ENCODE measurements at places on chromosomes 5 and 9.

GRCh38 chr5:123511290-123511647 lies 708 bp upstream of the CSNK1G3 start:
- DNase-seq: no peak

GRCh38 chr5:138264183-138264582 lies 10.2 kb downstream of the GFRA3 start:
- DNase-seq: no peak

- no peak for DNase-seq
Observed at GRCh38 chr9:18502546-18502945, 28.6 kb downstream of the ADAMTSL1 start.

- DNase-seq: no peak
Observed at GRCh38 chr9:121349009-121349408, 21.0 kb downstream of the STOM start.

GRCh38 chr5:27474047-27474309 lies 435.6 kb upstream of the CDH9 start:
- DNase-seq: no peak

GRCh38 chr5:99076723-99077640 lies 148.2 kb upstream of the CHD1 start:
- DNase-seq: no peak

DNA sequence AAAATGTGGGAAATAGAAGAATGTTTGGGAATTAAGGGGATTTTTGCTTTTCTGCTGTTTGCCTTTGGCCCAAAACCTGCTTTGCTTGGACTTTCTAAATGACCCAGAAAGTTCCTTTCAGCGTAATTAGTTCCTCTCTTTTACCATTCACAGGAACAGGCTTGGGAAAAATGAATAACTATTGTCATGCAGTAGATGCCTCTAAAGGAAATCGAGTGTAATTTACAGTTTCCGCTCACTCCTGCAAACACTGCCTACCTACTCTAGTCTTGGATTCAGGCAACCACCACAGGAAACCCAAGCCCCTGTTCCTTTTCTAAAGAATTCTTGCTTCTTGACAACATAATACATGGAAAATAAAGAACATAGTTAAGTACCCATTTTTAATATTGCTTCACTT lies 25.0 kb downstream of the TTC23L start:
- DNase-seq: no peak

DNA sequence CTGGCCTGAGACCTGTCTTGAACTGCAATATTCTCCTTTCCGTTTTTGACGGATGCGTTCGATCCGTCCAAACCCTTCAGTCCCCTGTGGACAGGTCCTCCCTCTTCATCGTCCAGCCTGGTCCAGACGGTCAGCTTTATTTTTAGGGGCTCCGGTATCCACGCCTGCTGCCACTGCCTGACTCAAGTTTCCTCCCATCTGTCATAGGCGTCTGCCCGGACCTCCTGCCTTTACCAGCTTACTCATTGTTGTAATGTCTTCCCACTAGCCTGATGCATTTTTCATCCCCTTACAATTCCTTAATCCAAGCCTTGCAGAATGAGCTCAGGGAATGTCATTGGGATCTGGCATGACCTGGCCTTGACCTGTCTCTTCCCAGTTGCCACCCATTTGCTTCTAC lies 145.8 kb downstream of the TENT4A start:
- no peak for DNase-seq

DNA sequence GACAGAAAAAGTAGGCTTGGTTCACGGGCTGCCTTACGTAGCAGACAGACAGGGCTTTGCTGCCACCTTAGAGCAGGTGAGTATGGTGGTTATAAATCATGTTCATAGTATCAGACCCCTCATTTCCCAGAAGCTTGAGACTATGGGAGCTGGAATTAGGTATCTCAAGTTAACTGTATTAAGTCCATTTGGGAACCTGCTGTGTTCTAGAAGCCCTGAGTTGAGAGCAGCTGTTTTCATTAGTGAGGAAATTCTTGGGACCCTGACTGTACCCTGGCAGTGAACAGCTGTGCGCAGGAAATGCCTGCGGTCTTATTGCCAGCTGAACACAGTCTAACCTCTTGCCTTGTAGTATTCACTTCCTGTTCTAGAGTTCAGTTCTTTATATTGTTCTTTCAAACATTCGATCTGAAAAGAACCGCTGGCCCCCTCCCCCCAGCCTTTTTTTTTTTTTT lies 29.8 kb downstream of the UGCG start:
- DNase-seq: peak; percentile 72

- DNase-seq: no peak
Observed at GRCh38 chr5:179791881-179792611, 1.7 kb upstream of the LTC4S start.

GRCh38 chr9:101587332-101588043 lies 7.3 kb downstream of the PPP3R2 start:
- no peak for DNase-seq

DNA sequence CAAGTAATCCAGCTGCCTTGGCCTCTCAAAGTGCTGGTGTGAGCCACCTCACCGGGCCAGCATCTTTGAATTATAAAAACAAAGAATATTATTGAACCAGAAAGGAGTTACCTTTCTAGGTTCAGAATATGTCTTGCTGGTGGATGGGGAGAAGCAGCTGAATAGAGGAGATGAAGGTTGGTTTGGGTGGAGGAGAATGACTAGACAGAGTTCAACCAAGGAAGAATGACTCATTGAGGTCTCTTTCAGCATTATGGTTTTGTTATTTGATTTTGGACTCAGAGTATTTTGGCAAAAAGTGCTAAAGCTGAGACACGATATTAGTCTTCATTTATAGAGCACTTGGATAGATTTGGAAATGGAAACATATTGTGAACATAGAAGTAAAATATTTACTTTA lies 75.2 kb upstream of the MPDZ start:
- no peak for DNase-seq

DNA sequence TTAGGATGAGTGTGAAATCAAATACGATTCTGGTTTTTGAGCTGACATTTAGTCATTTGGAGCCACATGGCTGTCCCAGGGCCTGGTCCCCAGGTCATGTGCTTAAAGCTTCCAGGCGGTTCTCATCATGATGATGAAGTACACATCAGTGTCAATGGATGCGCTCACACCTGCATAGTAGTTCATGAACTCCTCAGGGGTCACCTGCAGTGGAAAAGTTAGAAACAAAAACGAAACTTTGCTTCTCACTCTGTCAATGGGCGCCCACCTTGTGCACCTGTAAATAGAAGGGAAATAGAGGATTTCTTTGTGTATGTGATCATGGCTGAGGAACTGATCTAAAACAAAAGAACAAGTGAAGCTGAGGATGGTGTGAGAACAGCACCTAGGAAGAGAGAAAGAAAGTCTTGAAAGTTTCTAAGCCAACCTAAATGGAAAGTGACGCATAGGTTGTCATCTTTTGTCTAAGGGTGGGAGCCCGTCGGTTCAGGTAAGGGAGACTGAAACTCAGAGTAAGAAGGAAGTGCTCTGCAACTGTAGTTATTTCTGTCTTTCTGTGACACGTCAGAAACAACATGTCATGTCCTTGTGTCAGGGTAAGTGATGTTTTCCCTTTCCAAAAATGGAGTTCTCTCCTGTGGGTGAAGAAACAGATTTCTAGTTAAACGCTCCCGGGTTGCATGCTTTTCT lies 33.8 kb downstream of the CAPSL start:
- peak; percentile 42 for DNase-seq

GRCh38 chr5:108148715-108149139 lies 233.2 kb downstream of the FBXL17 start:
- no peak for DNase-seq

GRCh38 chr9:124295159-124295794 lies 37.5 kb downstream of the NEK6 start:
- no peak for DNase-seq

- DNase-seq: no peak
Observed at GRCh38 chr5:181059297-181060230, 19.5 kb downstream of the BTNL9 start.

DNA sequence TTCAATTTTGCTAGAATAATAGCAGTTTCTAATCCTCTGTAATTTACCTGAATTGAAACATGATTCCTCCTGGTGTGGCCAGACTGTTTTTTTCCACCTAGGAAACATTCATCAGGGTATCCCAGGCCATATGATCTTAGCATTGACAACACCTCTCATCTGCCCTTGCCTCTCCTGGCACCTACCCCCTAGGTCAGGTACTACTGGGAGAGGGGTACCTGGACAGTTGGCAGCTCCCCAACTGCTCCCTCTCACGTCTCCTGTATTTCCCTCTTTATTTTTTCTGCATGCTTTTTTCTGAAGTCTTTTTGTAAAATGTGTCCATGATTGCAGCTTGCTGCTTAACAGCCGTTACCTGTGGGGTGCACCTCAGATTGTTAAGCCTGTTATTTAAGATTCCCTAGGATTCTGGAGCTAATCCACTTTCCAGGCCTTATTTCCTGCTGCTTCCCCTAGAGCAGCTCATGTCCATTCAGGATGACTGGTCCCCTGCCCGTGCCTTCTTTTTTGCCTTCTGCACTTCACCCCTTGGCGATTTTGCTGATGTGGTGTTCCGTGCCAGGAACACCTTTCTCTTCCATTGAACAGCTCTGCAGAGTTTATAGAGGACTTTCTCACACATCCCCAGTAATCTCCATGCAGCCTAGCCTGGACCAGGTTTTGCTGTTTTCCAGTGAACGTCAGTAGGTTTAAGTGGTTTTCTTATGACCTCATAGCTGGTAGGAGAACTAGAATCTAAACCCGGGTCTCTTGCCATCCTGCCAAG lies 33.6 kb downstream of the SNX30 start:
- no peak for DNase-seq

DNA sequence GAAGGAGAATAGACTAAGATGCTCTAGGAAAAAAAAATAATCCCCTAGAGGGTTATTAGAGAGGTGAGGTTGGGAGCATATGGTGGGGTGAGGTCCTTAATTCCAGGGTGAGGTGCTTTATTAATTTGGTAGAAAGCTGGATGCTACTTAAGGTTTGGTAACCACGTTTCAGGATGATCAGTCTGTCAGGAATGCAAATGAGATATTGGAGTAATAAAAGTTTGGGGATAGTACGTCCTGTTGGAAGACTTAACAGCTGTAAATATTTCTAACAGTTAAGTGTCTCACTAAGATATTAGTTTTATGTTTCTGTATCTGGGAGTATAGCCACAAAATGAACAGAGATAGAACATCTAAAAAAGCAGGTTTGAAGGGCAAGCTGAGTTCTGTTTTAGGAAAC lies 578.9 kb downstream of the CETN3 start:
- no peak for DNase-seq

DNA sequence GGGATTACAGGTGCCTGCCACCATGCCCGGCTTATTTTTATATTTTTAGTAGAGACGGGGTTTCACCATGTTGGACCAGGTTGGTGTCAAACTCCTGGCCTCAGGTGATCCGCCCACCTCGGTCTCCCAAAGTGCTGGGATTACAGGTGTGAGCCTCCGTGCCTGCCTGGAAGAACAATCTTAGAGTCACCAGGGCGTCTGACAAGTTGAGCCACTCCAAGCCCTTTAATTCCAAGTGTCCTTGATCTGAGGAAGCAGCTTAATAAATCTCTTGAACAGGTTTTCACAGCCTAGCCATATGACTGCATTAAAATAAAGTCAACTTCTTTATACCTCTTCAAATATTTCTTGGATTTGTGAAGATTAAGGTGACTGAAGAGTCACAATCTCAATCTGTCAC lies 31.5 kb downstream of the SLC44A1 start:
- no peak for DNase-seq

GRCh38 chr9:112753725-112754124 lies 3.2 kb downstream of the SNX30 start:
- no peak for DNase-seq

DNA sequence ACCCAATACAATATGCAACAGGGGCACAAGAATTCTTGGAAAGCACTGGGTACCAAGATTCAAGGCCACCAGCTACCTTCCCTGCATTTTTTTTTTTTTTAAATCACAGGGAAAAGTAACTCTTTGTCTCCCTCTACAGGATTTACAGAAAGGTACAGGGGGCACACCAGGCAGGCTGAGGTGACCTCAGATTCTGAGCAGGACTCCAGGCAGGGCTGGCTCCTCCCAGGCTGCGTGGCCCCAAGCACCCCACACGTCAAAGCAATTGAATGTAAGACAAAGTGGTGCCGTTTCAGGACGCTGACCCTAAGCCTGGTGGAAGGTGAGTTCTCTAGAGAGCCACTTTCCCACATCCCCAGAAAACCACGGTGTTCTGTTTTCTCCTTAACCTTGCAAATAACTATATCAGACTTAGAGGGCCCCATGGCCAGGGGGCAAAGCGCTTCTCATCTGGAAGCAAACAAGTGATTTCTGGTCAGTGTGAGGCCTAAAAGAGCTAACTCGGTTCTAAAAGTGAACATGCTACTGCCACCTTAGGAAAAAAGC lies 222.6 kb downstream of the ROR2 start:
- DNase-seq: peak; percentile 9

GRCh38 chr5:180213256-180213600 lies 4.2 kb upstream of the RASGEF1C start:
- DNase-seq: no peak

DNA sequence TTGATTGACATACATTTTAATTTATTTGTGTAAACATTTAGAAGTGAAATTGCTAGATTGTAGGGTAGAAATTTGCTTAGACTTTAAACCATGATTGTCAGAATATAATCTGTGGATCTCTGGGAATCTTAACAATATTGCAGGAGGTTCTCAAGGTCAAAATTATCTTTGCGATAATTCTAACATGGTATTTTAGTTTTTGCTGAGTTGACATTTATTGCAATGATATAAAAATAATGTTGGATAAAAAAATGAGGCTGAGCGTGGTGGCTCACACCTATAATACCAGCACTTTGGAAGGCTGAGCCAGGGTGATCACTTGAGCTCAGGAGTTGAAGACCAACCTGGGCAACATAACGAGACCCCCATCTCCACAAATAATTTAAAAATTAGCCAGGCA lies 70.3 kb upstream of the SGCD start:
- no peak for DNase-seq

- no peak for DNase-seq
Observed at GRCh38 chr5:82796643-82797416, 280.4 kb downstream of the TMEM167A start.

DNA sequence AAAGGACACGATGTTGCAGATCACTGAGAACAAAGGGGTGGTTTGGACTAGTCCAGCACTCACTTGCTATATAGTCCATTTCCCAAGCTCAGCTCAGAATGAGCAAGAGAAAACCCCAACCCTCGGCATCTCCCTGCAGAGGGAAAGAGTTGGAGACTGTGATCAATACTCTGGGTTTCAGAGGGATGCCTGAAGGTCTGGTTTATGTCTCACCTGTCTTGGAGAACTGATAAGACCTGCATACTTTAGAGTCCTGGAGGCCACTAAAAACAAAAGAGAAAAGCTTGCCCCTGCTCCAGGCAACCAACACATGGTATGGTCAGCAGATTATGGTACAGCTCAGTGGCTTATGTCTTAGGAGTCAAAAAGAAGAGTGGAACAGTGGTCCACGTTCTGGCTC lies 1006.9 kb downstream of the CDH9 start:
- no peak for DNase-seq

All from CD4-positive, alpha-beta T cell treated with Interleukin-6 for 4 hours (primary cell).